ENCODE measurements at places on chromosomes 3 and 15.

GRCh38 chr3:152941859-152942258 is 106.9 kb downstream of the P2RY1 start:
- DNase-seq: no peak

GRCh38 chr3:195078891-195079440 is 192.0 kb downstream of the XXYLT1 start:
- DNase-seq: no peak

GRCh38 chr3:186021673-186022362 is 84.0 kb upstream of the TRA2B start:
- no peak for DNase-seq

DNA sequence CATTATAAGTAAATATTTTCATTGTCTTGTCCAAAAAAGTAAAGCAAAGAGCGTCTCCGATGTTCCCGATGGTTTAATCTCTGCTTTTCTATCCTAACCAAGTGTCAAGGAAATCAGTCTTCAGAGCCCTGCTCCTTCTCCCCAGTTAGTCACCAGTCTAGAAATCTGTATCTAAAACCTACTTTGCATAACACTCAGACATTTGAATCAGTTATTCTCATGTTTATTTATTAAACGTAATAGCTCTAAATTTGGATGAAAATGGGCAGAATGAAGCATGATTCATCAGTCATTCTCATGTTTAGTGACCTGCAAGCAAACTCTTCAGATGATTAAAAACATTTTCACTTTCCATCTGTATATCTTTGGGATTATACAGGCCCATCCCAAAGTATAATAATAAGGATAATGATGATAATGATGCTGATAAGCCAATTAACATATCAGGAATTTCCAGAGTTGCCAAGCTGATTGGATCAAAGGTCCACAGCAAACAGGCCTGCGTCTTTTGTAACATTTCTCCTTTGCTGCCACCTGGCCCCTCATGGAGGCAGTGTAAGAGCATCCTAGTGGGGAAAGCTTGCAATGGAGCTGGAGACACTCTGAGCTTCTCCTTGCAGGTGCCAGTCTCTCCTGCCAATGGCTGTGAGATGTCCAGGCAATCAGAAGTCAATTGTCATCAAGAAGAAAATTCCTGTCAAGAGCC is 273.9 kb downstream of the IGSF11 start:
- no peak for DNase-seq

GRCh38 chr3:69809076-69809835 is 70.0 kb downstream of the MITF start:
- DNase-seq: no peak

GRCh38 chr3:63900459-63900858 is 11.7 kb downstream of the SCAANT1 start:
- peak; percentile 79 for DNase-seq

DNA sequence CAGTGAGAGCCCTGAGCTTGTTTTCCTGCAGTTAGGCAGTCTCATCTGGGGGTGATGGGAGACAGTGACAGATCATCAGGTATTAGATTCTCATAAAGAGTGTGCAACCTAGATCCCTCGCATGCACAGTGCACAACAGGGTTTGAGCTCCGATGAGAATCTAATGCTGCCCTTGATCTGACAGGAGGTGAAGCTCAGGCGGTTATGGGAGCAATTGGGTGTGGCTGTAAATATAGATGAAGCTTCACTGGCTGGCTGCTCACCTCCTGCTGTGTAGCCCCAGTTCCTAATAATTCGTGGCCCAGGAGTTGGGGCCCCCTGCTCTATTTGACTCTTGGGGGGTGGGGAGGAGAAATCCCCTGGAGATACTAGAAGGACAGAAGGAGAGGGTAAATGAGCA is 309.4 kb upstream of the STT3B start:
- no peak for DNase-seq

GRCh38 chr3:118137778-118138177 is 896.9 kb downstream of the IGSF11 start:
- DNase-seq: no peak

DNA sequence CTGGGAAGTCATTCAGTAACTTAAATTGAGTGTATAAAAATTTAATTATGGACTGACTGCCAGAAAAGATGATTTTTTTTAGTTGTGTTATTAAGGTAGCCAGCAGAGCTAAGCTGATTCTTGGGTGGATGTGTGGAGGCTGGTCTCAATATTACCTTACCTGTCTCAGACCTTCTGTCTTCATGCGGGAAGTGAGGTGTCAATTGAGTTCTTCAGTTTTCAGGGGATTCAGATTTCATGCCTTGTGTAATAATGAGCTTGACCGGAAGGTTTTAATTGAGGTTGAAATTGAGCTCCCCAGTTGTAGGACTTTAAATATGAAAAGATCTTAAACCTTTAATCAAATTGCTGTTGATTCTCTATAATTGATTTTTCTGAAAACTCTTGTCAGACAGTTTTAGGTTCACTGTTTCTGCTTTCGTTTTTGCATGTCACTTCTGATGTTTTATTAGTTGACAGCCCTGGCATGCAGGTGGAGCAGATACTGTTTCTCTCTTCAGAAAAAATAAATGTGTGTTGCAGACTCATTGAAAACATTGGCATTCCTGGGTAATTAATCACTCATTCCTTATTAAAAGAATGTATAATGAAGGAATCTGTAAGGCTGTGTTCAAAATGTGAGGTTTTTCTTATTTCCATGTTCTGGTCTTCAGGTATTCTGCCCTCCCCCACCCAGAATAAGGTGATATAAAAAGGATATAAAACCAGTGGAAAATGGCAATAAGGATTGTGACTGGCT is 54.5 kb downstream of the PSMD6 start:
- no peak for DNase-seq

DNA sequence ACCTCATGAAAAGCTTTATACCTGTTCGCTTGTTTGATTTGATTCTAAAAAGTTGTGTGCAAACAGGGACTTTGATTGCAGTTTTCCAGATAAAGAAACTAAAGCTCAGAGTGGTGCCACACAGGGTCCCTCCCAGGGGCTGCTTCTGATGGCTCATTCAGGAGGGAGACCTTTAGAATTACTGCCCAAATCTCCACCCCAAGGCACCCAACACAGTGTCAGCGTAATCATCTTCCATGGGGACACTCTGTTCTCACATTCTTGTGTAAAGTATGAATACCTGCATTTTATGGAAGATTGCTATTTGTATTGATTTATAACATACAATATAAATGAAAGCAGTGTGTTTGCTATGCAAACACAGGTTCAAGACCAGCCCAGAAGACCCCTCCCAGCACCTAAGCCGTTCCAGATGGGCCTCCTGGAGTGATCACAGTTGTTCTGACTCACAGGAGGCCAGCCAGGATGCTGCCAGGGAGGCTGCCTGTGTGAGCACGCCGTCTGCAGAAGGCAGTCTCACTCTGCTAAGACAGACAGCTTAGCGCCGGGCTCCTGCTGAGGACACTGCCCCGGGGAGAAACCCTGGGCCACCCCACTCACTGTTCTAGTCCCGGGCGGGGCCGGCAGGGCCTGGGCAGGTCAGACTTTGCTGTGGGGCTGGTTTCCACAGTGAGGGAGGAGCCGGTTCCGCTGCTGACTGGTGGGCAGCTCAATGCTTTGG is 185.6 kb downstream of the FAM43A start:
- DNase-seq: peak; percentile 16

- DNase-seq: peak; percentile 26
These were observed 37.0 kb downstream of the CDC25A start for GRCh38 chr3:48151058-48151806.

DNA sequence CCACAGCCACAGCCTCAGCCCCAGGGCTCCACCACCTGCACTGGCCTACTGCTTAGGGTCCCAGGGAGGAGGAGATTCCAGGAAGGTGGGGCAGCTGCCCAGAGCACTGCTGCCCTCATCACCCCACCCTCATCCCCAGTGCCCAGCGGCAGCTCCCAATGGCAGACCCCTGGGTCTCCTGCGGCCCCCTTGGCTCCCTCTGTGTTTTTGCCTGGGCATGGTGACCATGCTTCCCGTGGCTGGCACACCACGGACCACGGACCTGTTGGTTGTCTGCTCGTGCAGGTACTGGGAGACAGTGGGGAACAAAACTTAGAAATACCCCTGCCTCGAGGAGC is 2.7 kb downstream of the CHST13 start:
- no peak for DNase-seq

GRCh38 chr15:83285979-83286553 is 1.6 kb upstream of the BNC1 start:
- no peak for DNase-seq

DNA sequence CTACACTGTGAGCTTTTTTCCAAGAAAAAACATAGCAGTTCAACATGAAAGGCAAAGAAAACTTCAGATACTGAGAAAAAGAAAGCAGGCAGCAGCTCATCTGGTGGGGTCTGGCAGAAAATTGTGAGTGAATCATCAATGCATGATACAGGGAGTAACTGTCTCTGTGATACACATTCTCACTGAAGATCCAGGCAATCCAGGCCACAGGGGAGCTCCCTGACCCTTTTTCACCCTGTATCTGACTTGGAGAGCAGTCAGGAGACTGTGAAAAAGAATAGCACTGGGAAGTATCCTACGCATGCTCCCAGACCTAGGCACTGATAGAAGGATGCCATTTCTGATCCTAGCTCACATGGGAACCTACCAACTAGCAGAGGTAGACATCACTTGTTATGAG is 269.8 kb downstream of the MBNL1 start:
- no peak for DNase-seq

DNA sequence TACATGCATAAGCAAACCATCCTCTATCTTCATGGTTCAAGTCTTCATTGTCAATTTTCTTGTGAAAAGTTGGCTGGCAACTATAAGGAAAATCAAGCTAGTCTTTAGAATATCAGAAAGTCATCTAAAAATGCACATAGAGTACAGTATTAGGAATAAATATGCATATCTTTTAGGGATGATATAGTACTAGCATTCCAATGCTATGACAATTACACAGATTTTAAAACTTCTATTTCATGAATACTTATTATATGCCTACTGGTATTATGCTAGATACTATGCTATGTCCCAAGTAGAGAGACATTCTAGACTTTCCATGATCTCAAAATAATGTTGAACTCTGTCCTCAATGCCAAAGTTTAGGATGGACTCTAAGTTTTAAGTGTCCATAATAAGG is 81.3 kb upstream of the NAALADL2 start:
- no peak for DNase-seq

DNA sequence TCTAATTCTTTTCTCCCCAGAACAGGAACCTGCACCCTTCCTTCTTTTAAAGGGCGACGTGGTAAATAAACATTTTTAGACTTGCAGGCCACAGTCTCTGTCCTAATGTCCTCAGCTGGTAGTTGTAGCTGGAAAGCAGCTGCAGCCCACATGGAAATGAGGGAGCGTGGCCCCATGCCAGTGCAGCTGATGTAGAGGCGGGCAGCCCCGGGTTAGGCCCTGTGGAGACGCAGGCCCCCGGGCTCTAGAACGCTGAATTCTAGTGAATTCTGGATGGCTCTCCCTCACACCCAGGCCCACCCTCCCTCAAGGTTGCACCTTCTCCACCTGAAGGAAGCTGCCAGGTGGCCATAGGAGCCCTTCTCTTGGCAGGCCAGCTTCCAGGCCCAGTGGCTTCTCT is 52.3 kb downstream of the PGPEP1L start:
- no peak for DNase-seq

DNA sequence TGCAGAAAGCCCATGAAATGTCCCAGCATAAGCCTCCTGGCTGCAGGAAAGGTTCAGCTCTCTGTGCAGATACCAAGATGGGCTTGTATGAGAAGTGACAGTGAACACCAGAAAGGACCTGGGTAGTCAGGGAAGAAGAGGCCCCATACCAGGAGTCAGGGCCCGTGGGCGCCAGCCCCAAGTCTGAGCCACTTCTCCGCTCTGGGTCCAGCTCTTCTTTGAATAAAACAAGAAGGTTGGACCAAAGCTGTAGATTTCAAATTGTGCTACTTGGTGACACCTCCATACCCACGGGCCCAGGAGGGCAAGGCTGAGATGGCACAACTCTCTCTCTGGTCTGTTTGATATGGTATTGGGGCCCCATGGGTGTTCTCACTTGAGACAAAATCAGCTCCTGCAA is 261.5 kb downstream of the UACA start:
- DNase-seq: no peak

DNA sequence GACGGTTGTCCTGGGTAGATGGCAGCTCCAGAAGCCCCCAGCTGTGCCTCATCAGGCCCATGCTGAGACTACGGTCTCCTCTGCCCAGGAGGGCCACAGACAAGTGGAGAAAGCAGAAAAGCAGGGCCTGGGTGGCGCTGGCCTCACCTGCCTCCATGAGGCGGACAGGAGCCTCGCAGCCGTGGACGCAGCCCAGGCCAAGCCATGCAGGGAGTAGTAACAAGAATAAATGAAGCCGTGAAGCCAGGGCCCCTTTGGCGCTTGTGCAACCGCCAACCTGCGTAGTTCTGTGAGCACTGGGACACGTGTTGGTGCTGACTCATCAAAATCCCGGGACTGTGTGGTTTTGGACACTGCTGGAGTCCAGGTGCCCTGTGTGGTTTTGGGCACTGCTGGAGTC is 12.3 kb upstream of the MUC4 start:
- DNase-seq: no peak

GRCh38 chr15:66080717-66081398 is 172.7 kb downstream of the MEGF11 start:
- no peak for DNase-seq

- no peak for DNase-seq
These were observed 174.3 kb downstream of the TP63 start for GRCh38 chr3:189805375-189806067.

GRCh38 chr3:182789371-182789770 is 3.9 kb upstream of the ATP11B start:
- DNase-seq: no peak

DNA sequence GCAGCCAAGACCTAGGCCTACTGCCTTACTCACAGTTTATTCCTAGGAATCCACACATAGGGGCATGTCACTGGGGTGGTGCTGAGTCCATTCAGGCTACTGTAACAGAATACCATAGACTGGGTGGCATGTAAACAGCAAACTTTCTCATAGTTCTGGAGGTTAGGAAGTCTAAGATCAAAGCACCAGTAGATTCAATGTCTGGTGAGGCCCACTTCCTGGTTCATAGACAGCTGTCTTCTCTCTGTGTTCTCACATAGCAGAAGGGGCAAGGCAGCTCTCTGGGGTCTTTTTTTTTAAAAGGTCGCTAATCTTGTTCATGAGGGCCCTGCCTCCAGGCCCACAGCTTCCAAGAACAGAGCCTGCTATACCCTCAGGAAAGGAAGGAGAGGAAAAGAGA is 113.9 kb upstream of the MANF start:
- no peak for DNase-seq

- DNase-seq: no peak
These were observed 296.0 kb upstream of the MDFIC2 start for GRCh38 chr3:70608434-70608833.

GRCh38 chr3:60555686-60556354 is 695.4 kb downstream of the FHIT start:
- DNase-seq: no peak

DNA sequence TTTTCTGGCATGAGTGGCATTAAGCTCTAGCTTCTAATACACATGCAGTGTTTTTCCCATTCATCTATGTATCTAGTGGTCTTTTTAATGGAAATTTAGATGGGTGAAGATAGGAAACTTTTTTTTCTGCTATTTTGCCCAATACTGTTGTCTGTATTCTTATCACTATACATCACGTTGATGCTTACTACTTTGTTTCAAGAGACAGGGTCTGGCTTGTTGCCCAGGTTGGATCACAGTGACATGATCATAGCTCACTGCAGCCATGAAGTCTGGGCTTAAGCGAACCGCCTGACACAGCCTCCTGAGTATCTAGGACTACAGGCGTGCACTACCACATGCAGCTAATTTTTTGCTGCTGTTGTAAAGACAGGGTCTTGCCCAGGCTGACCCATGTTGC is 84.6 kb downstream of the PEAK1 start:
- no peak for DNase-seq

- DNase-seq: no peak
These were observed 255.3 kb downstream of the FEZF2 start for GRCh38 chr3:62117903-62118548.
